ENCODE measurements at places on chromosomes 5 and 9.

DNA sequence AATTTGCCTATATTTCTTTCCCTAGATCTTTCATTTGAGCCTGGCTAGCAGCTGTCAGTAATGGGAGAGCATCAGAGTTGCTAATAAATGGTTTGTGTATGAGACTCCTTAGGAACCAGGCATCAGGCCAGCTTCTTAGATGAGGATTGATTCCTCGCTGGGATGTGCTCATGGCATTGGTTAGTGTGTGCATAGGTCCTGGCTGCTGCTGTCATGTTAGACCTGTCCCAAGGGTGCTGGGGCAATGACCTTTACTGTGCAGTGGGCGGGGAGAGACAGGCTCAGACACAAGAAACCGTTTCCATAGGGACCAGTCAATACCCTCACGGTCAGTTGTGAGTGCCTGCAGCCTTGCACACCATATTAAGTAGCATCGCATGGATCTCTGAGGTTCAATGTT, 112.3 kb upstream of the NR3C1 start:
- no peak for DNase-seq

- DNase-seq, result no peak
These were observed 516.6 kb upstream of the DAB2 start for GRCh38 chr5:39941416-39941815.

DNA sequence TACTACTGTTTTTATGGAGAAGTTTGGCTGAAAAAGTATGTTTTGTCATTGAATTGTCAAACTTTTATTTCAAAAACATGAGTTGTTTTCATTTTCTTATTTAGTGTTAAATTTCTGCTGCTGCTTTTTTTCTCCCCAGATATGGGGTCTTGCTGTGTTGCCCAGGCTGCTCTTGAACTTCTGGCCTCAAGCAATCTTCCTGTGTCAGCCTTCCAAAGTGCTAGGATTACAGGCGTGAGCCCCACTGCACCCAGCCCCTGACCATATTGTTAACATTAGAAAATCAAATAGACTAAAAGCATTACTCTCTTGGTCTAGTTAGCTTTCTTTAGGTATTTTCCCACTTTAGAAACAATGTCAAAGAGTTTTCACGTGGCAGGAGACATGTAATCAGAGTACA, 215.3 kb downstream of the KDM4C start:
- no peak for DNase-seq

- DNase-seq, result no peak
These were observed 131.2 kb upstream of the PIK3R1 start for GRCh38 chr5:68084396-68084795.

DNA sequence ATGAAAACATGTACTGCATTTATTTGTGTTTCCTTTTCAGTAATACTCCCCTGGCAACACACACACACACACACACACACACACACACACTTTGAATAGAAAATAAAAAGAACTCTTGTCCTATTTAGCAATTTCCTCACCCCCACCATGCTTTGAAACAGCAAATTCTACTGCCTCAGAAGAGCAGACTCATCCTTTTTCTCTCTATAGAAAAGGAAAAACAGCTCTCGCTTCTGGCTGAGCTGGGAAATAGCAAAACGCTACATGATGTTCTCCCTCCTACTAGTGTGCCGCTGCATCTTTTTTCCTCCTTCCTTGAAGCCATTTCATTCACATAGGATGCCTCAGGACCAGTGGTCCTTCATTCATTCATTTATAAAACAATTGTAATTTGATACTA, 453.6 kb downstream of the CSNK1G3 start:
- no peak for DNase-seq

Measured in GM12891 (cell line).